ENCODE measurements at places on chromosomes 2 and 18.
A peak's percentile ranks its signal among the peaks of the same experiment; 100 is the strongest.

DNA sequence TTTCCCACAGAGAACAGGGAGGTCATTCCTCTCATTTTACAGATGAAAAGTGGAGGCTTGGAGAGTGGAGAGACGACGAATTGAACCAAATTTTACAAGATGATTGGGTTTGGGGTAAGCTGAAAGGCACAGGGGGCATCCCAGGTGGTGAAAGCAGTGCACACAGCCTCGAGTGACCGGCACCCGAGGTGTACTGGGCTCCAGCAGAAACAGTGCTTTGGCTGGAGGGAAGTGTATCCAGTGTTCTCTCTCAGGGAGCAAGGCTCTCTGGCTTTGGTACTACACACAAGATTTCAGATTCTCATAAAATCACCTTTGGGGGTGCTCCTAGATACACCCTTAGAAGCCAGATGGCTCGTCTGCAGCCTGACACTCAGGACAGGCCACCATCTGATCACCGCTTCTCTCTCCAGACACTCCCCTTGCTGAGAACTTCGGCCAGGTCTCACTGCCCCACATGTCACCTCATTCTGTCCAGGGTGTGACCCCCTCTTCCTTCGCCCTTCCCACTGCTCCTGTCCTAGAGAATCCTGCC, 339.6 kb downstream of the CYRIA start:
- DNase-seq: no peak

- no peak for DNase-seq
Observed at GRCh38 chr2:219158025-219158424, 2.6 kb downstream of the NHEJ1 start.

GRCh38 chr2:212686285-212686895, 147.8 kb upstream of the ERBB4 start:
- no peak for DNase-seq

- DNase-seq: no peak
Observed at GRCh38 chr2:101140978-101141655, 10.1 kb downstream of the TBC1D8 start.

- no peak for DNase-seq
Observed at GRCh38 chr2:133740500-133740899, 172.2 kb upstream of the NCKAP5 start.

GRCh38 chr2:86825036-86825692, 34.5 kb upstream of the CD8A start:
- DNase-seq: no peak

- no peak for DNase-seq
Observed at GRCh38 chr2:320561-320960, 32.7 kb upstream of the ALKAL2 start.

DNA sequence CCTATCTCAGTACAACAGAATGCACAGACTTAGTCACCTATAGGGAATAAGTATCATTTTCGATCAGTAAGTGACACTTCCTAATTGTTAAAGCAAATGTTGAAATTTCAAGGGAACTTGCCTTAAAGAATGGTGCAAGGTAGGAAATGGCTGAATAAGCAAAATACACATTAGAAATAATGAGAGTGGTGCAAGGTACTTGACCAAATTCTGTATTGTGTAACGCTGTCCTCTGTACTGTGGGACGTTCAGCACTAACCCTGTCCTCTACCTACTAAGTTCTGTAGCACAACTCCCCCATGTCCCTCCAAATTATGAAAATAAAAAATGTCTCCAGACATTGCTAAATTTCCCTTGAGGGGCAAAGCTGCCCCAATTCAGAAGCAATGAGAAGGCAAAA, 19.4 kb downstream of the MMADHC start:
- DNase-seq: no peak

DNA sequence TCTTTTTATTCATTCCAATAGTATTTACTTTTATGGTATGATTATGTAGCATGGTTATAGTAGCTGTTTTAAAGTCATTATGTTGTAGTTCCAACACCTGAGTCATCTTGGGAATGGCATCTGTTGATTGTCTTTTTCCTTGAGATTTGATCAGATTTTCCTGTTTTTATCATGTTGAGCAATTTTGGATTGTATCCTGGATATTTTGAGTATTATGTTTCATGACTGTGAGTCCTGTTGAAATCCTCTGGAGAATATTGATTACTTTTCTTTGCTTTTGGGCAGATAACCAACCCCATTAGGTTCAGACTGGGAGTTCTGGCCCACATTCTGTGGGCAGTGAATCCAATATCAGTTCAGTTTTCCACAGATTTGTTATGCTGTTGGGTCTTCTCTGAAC, 163.2 kb upstream of the SPRED2 start:
- DNase-seq: no peak

DNA sequence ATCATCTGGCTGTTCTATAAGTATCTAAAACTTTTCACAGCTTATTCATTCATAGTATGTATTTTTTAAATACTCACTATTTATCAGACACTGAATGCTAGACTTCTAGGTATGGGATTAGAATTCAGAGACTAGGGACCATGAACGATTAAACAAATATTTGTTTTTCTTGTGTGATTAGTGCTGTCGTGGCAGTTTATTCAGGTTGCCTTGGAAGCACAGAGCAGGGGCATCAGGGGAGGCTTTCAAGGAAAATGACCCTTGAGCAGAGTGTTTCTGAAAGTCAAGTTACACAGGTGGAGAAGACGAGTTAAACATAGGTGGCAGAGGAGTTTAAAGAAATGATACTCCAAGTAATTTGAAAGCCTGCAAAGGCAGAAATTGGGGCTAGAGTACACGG, 5.7 kb downstream of the SPOPL start:
- no peak for DNase-seq

DNA sequence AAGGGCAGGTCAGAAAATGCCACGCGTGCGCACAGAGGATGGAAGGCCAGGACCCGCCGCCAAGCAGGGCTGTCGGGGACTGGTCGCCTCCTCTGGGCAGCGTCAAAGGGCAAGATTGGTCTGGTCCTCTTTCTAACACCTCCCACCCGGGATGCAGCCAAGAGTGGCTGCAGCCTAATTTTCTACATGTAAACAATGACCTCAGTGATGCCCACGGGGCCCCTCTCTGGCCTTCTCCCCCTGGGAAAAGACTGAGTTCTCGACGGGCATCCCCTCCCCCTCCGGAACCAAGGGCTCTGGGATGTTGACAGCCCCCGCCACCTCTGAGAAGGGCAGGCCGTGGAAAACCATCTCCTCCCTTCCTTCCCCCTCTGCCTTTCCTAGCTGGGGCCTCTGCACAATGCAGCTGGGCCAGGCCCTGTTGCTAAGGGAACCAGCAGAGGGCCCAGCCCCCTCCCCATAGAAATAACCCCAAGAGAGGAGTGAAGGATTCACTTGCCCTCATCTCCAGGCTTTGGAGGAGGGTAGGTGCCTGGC, 80.0 kb upstream of the ZNF532 start:
- no peak for DNase-seq

- peak; percentile 17 for DNase-seq
Observed at GRCh38 chr18:12593866-12594265, 64.0 kb downstream of the SPIRE1 start.

GRCh38 chr2:219126555-219126954, 34.1 kb downstream of the NHEJ1 start:
- no peak for DNase-seq

DNA sequence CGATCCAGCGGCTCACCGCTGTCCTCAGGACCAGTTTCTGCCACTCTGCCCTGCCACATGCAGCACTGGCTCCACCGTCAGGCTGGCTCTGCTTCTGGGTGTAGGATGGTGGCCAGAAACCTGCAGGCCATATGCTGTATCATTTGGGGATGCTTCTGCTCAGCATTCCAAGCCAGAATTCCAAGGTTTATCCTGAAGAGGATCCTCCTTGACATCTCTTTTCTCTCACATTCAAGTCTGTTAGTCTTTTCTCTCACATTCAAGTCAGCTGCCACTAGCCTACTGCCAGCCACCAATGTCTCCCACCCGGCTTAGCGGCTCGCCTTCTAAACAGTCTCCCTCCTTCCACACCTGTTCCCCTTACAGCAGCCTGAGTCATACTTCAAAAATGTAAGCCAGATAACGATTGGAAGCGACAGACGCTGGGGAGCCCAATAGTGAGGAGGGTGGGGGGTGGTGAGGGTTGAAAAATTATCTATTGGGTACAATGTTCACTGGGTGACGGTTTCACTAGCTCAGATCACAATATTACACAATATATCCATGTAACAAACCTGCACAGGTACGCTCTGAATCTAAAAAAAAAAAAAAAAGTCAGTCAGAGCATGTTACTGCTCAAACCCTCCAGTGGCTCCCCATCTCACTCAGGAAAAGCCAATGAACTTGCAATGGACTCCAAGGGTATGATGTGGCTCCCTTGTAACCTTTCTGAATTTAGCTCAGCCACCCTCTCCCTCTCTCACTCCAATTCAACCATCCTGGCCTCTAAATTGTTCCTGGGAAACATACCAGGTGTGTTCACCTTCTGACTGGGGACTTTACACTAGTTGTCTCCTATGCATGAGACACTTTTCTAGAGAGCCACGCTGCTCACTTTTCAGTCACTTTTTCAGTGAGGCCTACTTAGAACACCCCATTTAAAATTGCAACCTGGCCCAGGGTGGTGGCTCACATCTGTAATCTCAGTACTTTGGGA, 38.8 kb upstream of the SP3 start:
- DNase-seq: no peak

- DNase-seq: no peak
Observed at GRCh38 chr2:97701851-97702465, 11.4 kb upstream of the ZAP70 start.

DNA sequence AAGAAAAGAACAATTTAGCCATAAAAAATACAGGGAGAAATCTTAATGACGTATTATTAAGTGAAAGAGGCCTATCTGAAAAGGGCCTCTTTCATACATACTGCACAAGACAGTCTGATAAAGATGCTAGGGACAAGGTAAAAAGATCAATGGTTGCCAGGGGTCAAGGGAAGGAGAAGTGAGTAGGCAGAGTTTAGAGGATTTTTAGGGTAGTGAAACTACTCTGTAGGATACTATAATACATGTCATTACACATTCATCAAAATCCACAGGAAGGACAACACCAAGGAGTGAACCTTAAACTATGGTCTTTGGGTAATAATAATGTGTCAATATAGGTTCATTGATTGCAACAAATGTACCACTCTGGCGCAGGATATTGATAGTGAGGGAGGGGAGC, 289.3 kb downstream of the FSIP2 start:
- no peak for DNase-seq

DNA sequence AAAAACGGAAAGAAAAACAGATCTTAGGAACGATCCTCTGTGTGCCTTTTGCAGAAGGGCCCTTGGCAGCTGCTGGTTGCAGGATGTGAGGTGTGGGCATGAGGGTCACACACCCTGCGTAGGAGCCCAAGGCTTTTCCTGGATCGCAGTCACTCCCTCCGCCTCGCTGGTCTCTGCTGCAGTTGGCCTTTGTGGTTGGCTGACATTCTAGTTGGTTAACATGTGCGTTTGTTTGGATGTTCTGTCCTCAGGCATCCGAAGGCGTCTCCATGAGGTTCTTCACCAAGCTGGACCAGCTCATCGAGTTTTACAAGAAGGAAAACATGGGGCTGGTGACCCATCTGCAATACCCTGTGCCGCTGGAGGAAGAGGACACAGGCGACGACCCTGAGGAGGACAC, 61.7 kb downstream of the INPP5D start:
- no peak for DNase-seq

DNA sequence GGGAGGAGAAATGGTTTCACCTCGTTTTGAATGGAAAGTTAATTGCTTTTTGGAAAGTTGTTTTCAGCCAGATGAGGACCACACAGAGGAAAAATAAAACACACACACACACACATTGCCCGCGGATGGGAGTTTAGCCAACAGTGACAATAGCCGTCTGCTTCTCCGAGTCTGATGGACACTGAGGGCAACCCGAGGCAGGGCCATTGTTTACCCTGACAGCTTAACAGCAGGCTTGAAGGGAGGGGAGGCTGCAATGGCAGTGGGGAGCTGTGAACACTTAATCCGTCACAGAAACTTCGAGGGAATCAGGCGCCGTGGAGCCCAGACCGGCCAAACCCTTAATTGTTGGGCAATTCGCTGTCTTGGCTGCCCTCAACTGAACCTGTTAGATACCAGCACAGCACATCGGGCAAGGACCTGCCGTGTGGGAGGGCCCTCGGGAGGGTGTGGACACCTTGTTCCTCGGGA, 145.9 kb downstream of the ACKR3 start:
- no peak for DNase-seq

- no peak for DNase-seq
Observed at GRCh38 chr2:70686577-70687460, 81.2 kb downstream of the ADD2 start.

DNA sequence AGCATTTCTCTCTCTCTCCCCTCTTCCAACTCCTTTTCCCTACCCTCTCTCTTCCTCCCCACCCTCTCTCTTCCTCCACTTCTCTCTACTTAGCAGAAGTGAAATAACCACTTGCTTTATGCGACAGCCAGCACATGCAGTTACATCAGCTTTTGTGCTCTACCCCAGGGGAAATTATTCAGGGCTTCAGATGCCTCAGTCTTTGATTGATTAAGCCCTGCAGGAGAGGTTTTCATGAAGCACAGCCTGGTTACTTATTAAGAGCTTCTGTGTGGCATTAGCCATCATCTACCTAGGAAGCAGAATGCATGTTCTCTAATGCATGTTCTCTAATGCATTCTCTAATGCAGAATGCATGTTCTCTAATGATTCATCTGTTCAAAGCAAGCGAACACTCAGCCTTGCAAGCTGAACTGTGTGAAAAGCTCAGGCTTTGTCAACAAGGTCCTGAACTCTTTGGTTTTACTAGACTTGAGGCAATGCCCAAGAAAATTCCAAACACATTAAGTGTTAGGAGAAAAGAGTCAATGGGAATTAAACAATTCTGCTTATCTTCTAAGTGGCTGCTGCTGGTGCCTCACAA, 56.1 kb downstream of the LHCGR start:
- no peak for DNase-seq

GRCh38 chr2:62215306-62216064, 19.6 kb downstream of the B3GNT2 start:
- DNase-seq: no peak

DNA sequence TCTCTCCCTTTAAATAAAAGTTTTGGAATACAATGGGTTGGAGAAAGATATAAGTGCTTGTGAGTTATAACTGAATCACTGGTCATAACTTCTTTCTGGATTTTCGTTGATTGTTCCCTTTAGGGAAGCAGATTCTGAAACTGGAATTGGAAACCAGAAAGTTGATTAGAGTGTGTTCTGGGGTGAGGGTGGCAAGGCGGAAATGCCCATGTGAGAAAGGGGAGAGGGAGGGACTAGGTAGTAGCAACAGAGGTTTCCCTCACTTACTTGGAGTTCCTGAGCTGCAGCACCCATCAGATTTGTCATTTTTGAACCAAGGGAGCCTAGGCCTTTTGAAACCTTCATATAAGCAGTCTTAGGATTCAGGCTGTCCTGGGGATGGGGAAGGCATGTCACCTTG, 453.4 kb downstream of the KCNJ3 start:
- no peak for DNase-seq

GRCh38 chr2:148430101-148430500, 214.4 kb upstream of the EPC2 start:
- DNase-seq: no peak

GRCh38 chr18:72091369-72091768, 452.8 kb downstream of the CBLN2 start:
- DNase-seq: no peak
